ENCODE measurements at places on chromosomes 7 and 10.

DNA sequence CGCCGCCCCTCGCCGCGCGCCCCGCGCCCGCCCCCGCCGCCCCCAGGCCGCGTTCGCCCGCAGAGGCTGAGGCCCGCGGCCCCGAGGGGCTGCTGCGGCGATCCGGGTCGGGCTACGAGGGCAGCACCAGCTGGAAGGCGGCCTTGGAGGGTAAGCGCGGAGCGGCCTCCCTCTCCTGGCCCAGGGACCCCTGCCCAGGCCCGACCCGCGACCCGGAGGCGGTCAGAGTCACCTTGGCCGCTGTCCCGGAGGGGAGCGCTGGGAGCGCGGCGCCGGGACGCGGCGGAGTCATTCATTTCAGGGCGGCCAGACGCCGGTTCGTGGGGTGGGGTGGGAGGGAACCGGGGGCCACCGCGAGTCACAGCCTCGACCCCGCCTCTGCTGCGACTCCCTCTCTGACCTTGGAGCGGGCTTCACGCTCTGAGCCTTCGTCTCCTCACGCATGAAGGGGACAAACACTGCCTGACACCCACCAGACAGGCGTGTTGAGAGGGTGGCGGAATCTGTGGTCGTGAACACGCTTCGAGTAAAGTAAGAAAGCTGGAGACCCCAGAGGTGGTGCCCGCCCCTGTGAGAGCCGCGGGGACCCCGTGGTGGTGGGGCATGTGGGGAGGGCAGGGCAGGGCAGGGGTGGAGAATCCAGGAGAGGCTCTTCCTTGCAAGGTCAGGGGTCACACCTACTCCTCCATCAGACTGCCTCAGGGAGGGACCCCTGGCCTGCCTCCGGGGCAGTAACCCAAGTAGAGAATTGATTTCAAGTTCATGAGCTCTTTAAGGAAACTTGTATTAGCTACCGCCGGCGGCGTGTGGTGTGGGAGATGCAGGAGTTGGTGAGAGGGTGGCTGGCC lies 707 bp downstream of the CLEC2L start:
- DNase-seq = no peak

DNA sequence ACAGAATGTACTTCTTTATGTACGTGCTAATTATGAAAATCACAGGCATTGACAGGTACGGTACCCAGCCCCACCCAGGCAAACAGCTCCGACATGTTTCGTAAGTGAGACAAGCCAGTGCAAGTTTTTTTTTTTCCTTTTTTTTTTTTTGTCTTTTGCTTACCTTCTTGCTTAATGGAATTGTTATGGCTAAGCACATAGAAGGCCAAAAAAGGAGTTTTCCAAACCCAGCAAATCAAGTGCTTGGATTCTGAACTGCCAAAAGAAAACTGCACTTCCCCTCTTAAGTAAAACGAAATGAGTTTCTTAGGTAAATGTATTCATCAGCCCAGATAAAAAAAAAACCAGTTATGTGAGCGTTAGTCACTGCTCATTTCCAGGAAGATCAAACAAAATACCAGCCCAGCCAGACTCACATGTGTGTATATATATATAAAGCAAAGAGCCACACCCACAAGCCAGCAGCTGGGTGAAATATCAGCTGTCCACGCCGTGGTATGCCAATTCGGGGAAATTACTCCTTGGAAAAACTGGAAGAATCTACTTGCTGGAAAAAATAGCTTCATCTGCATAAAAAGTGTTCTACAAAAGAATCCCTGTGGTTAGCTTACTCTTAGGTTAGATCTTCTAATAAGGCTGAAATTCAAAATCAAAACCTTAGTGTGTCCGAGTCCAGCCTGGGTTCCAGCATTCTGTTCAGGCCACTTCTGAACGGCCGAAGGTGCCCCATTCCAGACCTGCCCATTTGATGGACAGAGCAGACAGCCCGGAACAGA lies 8.0 kb downstream of the KLF6 start:
- peak; percentile 82 for DNase-seq

GRCh38 chr7:35658606-35659201 lies 36.2 kb downstream of the HERPUD2 start:
- DNase-seq = no peak

GRCh38 chr10:34547291-34547690 lies 267.8 kb downstream of the PARD3 start:
- DNase-seq = no peak

DNA sequence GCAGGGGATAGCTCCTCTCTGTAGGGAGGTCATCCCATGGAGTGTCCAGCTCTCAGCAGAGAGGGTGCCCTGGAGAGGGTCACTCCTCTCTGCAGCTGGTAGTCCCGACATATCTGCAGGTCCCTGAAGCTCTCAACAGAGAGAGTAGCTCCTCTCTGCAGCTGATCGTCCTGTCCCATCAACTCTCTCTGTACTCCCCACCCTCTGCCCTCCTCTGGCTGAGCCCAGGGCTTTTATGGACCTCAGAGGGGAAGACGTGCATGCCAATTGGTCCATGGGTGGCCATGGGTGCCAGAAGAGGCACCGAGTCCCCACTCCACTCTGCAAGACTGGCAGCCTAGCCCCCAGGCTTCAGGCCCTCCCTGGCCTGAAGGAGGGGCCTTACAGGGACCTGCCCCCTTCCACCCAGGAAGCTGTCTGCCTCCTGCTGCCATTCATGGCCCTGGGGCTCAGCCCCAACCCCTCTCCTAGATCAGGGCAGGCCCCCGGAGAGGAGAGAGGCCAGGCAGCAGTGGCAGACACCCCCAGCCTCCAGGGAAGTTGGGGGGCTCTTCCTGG lies 9.0 kb upstream of the BLVRA start:
- DNase-seq = no peak

GRCh38 chr10:28459453-28460144 lies 73.3 kb upstream of the WAC start:
- no peak for DNase-seq

- DNase-seq = no peak
These were observed 53.6 kb downstream of the AGMO start for GRCh38 chr7:15508258-15508657.

DNA sequence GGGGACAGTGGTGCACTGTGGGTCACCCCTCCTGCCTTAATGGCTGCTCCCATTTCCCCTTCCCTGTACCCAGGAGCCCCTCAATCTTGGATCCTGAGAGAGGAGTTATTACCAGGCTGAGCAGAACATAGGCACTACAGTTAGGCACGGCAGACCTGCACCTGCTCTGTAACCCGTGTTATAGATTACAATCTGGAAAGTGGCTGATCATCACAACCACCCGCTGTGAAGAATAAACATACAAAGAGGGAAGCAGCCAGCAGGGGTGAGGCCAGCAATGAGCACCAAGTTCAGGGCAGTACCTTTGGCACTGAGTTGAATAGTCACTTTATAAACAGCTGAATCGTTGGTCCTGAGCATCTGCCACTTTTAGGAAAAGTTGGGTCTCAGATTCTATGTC lies 1.7 kb downstream of the CDHR1 start:
- DNase-seq = no peak

DNA sequence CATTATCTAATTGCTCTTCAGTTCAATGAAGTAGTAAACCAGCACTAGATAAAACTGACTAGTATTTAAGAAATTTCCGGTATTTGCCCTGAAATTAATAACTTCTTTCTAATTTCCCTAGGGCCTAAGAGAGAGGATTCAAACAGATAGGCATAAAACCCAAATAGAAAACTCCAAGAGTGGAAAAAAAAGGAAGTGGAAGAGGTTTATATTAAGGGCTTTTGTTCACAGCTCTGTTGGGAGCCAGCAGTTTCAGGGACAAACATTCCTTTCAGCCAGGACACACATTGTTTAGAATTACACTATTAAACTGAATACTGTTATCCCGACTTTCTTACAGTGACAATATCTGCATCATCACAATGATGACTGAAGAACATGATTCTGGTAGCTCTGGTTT lies 3.6 kb downstream of the ODAD2 start:
- no peak for DNase-seq

- DNase-seq = peak; percentile 74
These were observed 111.0 kb upstream of the ANLN start for GRCh38 chr7:36278620-36279172.

GRCh38 chr7:48832303-48832845 lies 92.0 kb upstream of the CDC14C start:
- no peak for DNase-seq

DNA sequence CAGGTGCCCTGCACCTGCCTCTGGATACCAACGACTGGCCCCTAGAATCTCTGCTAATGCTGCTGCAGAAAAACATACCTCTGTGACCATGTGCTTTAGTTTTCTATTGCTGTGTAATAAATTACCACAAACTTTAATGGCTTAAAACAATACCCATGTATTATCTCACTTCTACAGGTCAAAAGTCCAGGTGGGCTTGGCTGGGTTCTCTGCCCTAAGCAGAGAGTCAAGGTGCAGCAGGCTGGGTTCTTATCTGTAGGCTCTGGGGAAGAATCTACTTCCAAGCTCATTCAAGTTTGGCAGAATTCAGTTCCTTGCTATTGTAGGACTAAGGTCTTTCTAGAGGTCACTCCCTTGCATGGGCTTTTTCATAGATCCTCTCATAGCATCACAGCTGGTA lies 52.3 kb downstream of the CCDC71L start:
- no peak for DNase-seq

GRCh38 chr7:18792871-18793595 lies 297.5 kb downstream of the HDAC9 start:
- peak; percentile 64 for DNase-seq

GRCh38 chr10:62744136-62744535 lies 60.4 kb upstream of the ADO start:
- peak; percentile 17 for DNase-seq

GRCh38 chr7:71301167-71301566 lies 169.2 kb downstream of the GALNT17 start:
- no peak for DNase-seq

DNA sequence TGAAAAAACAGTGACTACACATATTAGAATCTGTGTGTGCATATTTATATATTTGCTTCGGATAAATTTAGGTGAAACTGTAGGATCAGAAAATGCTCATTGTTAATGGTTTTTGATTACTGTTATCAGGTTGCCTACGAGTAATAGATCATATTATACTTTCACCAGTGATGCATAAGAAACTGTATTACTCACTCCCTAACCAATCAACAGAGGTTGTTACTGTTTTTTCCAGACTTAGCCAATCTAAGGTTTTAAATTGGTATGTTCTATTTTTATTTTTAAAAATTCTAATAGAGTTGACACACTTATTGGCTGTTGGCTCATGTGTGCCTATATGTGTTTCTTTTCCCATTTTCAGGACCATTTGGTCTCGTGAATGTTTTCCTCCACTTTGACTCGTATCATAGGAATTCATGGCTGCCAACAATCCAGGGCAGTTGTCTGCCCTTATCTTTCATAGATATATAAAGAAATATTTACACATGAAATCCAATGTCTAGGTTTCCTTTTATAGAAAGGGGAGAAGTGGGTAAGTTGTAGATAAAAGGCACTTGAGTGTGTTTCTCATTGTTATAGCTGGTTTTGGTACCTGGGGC lies 59.2 kb downstream of the ANLN start:
- peak; percentile 44 for DNase-seq

GRCh38 chr7:23285657-23286646 lies 13.2 kb upstream of the MALSU1 start:
- no peak for DNase-seq

- DNase-seq = no peak
These were observed 85.4 kb upstream of the TRIL start for GRCh38 chr7:29043576-29043975.

DNA sequence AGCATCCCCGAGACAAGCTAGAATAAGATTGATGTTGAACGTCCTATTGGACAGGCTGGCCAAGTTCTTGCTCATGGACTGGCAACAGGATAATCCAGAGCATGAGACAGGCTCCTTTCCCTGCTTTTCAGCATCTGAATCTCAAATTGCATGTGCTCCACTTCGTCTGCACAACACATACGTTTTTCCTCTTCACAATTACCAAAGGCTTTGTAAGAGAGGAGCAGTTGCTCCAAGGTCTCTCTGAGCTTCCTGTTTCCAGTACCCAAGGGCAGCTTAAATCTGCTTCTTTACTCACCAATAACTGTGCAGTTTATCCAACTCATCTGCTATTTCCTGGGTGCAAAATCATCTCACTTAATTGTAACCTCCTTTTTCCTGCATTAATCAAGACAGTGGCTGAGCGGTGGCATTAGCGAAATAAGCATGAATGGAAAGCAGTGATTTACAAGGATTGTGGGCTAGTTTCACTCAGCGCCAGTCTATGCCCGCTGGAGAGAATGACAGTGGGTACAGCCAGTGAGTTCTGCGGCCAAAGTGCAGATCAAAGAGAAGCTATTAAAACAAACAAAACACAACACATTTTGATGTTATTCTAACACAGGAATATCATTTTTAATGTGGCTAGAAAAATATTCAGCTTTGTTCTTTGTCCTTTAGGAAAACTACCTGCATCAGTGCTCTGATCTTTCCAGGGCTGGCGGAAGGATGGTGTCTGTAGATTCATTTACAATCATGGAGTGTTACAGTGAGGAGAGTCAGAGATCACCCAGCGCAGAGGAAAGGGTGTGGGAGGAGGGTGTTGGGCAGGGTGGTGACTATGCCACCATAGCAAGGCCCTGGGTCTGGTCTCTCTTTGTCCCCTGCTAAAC lies 79.8 kb downstream of the CHN2 start:
- no peak for DNase-seq

GRCh38 chr10:21953585-21954057 lies 49.9 kb downstream of the DNAJC1 start:
- DNase-seq = peak; percentile 70

- no peak for DNase-seq
These were observed 49.2 kb upstream of the CPN1 start for GRCh38 chr10:100130831-100131230.

GRCh38 chr7:49320083-49320482 lies 395.7 kb downstream of the CDC14C start:
- no peak for DNase-seq

DNA sequence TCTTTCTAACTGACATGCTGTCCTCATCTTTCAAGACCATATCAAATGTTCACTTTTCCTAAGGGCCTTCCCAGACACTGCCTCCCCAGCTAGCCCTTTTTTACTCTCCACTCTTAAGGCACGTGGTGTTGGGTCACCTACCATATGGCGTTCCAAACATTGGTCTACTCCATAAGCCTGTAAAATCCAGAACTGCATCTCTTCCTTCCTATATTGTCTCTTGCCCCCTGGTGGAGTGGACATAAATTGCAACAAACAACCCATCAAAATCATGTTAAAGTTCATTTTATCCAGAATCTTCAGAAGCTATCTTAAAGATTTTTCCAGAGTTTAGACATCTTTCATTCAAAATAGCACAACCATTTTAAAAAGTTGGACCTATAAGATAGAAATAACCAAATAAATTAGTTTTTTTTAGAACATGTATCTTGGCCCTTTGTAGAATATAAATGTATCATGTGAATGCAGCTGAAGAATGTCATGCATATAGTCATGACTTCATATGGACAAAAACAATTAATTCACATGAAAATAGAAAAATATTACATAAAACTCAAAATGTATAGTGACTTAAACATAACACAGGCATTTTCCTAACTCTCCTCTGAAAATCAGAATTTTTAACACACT lies 180.6 kb upstream of the CHRM2 start:
- peak; percentile 38 for DNase-seq

DNA sequence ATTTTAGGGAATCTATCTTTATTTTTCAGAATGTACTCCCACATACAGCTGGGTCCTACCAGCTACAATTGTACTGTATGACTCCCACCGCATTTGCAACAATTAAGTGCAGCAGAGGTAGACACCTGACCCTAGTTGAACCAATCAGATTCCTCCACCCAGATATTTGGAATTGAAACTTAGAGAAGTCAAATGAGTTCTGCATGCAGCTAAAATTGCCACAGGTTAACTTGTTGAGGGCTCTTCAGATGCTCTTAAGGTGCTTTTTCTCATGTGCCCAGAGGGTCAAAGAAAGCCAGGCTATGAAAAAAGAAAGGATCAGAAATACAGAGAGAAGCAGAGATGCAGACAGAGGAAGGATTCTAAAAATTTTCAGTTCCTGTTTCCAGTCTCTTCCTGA lies 68.0 kb upstream of the TES start:
- DNase-seq = no peak
